ENCODE measurements at places on chromosomes 2 and 18.

GRCh38 chr2:108574332-108574731, 40.1 kb downstream of the LIMS1 start:
- no peak for DNase-seq

DNA sequence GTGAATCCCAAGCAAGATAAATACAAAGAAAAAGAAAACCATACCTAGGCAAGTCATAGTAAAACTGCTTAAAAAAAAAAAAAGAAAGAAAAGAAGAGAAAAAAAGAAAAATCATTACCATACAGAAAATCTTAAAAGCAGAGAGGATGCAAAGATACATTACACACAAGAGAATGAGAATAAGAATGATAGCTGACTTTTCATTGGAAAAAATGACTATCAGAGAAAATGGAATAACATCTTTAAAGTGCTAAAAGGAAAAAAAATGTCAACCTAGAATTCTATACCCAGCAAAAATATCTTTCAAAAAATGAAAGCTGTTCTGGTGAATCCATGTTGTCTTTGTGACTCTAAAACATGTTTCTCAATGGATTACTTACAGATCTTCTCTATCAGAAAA, 66.2 kb downstream of the REEP1 start:
- no peak for DNase-seq

DNA sequence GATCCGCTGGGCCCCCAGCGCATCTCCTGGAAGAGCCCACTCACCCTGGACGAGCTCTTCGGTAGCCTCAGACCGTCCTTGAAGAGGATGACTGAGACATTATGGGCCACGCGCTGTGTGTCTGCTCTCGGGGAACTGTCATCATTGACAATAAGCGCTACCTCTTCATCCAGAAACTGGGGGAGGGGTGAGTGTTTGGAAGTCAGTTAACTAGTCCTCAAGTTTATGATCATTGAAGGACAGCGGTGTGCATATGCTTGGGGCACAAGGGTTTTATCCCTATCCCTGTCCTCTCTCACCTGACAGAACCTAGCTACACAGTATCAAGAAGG, 586 bp downstream of the STK16 start:
- no peak for DNase-seq

- no peak for DNase-seq
Measured at GRCh38 chr2:75465317-75465984, 95.3 kb downstream of the EVA1A start.

GRCh38 chr2:188889187-188889586, 85.0 kb upstream of the COL3A1 start:
- DNase-seq, result no peak

Data from T-helper 2 cell (primary cell).